Stimulated activated CD4-positive, alpha-beta T cell treated with anti-CD3 and anti-CD28 coated beads, TNF-alpha, amount 100 ng/mL, for 48 hours (primary cell): ENCODE measurements at places on chromosomes 7 and 10.

DNA sequence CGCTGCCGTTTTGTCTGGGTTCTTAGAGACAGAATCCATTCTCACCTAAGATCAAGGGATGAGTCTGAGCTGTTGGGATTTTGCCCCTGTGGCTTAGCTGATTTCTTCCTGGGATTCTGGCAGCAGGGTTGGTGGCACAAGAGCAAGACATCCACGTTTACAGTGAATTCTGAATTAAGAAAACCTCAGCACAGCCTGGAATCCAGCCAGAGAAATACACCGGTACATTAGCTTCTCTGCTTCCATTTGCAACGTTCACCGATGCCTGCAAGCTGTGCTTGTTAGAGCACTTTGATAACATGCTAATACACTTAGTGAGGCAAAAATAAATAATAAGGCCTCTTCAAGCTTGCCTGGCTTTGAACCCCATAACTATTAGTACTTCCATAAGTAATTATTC is 569.8 kb downstream of the CALN1 start:
- DNase-seq = no peak

GRCh38 chr7:35875292-35875691 is 74.4 kb downstream of the SEPTIN7 start:
- DNase-seq = no peak

- DNase-seq = no peak
Measured at GRCh38 chr10:34727595-34728033, 87.5 kb downstream of the PARD3 start.

DNA sequence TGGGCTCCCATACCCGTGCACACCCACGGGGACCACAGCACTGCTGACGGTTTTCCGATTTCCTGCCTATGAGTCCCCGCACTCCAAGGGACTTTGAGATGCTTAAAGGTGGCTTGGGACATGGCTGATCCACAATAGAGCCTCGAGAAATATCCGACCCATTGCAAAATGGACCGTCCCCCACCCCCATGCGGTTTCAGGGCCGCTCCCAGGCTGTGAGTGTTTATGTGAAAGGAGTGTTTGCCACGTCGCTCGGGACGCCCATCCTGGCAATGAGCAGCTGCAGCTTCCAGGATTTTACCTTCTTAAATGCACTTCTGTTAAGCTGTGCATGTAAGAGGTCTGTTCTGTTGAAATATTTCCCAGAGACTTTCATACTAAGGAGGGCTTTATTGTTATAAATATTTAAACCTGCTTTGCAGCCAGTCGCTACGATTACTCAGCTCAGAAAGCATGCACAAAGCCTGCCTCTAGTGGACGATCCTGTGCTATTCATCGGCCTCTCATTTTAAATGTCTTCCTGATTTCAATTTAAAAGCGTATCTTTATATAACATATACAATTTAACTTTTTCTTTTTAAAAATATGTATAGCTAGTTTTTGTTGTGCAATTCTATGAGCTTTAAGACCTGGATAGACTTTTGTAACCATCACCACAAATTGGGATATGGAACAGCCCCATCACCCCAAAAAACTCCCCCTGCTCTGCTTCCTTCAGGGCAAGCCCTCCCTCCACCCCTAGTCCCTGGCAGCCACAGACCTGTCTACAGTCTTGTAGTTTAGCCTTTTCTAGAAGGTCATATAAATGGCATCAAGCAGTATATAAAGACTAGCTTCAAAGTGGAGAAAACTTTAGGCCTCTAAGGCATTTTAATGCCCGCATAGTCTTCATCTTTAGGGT is 418.3 kb downstream of the PAXIP1 start:
- DNase-seq = no peak

DNA sequence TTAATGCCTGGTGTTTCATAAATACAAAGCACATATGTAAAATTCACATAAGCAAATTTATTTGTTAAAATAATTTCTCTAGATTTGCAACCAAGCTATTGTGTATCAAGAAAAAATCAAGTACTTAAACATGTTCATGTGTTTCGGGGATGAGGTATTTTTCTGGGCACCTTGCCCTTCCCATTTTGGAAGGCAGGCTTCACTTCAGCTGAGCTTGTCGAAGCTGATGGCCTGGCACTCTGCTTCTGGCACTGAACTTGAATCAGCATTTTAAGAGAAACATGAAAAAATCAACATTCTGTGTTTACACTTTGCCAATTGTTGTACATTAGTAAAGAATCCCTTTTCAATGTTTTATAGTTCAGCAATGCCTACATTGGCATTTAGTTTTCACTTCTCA is 179.1 kb upstream of the STEAP4 start:
- no peak for DNase-seq

GRCh38 chr10:92530421-92530820 is 43.5 kb downstream of the IDE start:
- no peak for DNase-seq

- no peak for DNase-seq
Measured at GRCh38 chr7:149850007-149850594, 11.9 kb downstream of the ZNF862 start.
